ENCODE measurements at places on chromosomes 2 and 18. TPM values are rescaled to one million over a fixed set of nuclear protein-coding genes. Genes with fewer than 3 reads are reported as not detected.

The C1QL2 gene
- total RNA-seq, result not detected

The CDK5R2 gene
- total RNA-seq, result not detected

The AKAIN1 gene
- not detected for total RNA-seq

- no peak for DNase-seq
These were observed 87.1 kb downstream of the BCL2L11 start for GRCh38 chr2:111207851-111208250.

GRCh38 chr18:62437235-62438017, 85.4 kb upstream of the ZCCHC2 start:
- no peak for DNase-seq

DNA sequence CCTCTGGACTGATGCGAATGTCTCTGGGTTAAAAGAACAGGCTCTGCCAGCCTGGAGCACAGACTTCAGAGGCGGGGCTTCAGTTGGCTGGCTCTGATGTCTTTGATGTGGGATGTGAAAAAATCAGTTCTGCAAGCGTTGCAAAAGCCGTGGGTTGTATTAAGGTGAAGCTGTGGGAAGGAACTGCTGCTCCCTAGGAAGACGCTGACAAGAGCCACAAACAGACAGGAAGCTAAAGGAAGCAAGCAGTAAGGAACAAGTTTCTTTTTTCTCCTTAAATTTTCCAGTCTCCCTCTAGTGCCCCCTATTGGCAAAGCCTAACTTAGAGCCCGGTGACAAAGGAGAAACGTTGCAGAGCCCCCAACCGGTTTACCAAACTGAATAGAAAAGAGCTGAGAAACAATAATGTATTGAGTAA, 239.0 kb downstream of the CCDC178 start:
- no peak for DNase-seq

DNA sequence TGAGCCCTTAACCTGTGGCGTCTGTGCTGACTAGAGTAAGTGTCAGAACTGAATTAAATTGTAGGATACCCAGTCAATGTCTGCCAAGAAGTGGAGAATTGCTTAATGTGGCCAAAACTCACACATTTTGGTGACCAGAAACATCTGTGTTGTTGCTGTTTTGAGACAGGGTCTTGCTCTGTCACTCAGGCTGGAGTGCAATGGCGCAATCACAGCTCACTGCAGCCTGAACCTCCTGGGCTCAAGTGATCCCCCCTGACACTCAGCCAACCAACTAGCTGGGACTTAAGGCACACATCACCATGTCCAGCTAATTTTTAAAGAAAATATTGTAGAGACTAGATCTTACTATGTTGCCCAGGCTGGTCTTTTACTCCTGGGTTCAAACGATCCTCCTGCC, 34.4 kb upstream of the RTN4 start:
- no peak for DNase-seq

DNA sequence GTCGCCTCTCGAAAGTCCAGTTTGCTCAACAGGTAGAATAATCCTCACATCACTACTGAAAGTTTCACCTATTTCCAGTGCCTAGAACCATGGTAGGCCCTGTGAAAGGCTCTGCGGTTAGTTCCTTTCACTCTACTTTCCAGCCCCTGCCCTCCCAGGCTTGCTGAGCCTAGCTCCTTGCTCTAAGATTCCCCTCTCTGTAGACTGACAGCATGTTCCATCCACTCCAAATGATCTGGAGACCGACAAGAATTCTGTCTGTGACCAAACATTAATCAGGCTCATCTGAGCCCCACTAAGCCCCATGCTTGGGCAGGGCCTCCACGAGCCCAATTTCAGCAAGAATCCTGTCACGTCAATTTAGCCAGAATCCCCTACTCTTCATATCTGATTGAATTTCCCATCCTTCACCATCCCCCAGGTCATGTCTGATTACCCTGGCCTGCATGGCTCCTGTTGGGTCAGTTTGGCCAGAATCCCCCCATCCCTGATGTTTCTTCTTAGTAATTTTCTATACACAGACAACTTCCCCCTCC, 307.0 kb downstream of the ALK start:
- no peak for DNase-seq

- no peak for DNase-seq
These were observed 129.9 kb downstream of the FHOD3 start for GRCh38 chr18:36427369-36427768.

DNA sequence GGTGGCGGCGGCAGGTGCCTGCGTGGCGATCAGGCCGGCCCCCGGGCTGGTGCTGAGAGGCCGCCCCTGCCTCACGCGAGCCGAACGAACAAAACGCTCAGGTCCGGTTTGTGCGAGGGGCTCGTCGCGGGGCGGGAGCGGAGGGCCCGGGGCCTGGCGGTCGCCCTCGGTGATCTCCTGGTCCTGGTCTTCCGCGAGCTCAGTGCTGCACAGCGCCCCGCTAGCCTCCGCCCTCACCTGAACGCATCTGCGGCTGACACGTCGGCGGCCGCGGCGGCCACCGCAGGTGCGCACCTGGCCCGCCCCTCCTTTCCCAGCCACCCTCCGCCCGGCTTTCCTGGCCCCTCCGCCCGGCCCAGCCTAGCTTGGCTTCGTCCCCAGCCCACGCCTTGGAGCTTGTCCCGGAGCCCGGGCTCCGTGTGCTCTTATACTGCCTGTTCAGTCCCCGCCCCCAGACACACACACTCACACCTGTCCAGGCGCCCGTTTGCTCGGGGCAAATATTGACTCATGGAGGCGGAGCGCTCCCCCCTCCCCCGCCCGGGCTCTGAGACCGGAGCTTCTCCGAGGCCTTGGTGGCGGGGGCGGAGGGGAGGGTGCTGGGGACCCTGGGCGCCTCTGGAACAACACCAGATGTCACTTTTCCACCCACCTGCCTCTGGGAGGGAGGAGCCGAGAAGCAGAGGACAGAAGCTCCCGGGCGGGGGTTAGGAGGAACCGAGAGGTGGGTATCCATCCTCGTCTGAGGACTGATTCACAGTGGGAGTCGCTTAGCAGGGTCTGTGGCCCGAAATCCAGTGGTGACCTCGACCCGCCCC, 8.6 kb upstream of the CRYBA2 start:
- DNase-seq, result peak; percentile 37

GRCh38 chr2:64595397-64596176, 58.1 kb downstream of the SERTAD2 start:
- no peak for DNase-seq

Data from activated T-cell treated with anti-CD3 and anti-CD28 coated beads, Interleukin-2, amount 50 U/mL, for 72 hours (primary cell).